ENCODE measurements at places on chromosomes 11 and 22.

- H3K27ac ChIP-seq: no peak overlapping the region
- H3K36me3 ChIP-seq: no peaks in the 10 kb centered on the region
- no peaks in the 10 kb centered on the region for H3K27me3 ChIP-seq
- DNase-seq: no peak
- no peaks in the 10 kb centered on the region for H3K4me1 ChIP-seq
- H3K4me3 ChIP-seq: no peak overlapping the region
These were observed 326.0 kb downstream of the RAB38 start for GRCh38 chr11:87849216-87849615.

- DNase-seq: no peak
- no peaks in the 10 kb centered on the region for H3K27me3 ChIP-seq
- H3K4me1 ChIP-seq: peaks cover 53% of the 10 kb centered on the region
- no peaks in the 10 kb centered on the region for H3K36me3 ChIP-seq
- H3K27ac ChIP-seq: no peak overlapping the region
These were observed 1.8 kb downstream of the PANX1 start for GRCh38 chr11:94130298-94131046.

GRCh38 chr11:79637219-79637618 is 196.4 kb upstream of the TENM4 start:
- H3K36me3 ChIP-seq: no peaks in the 10 kb centered on the region
- no peaks in the 10 kb centered on the region for H3K4me1 ChIP-seq
- DNase-seq: no peak
- no peak overlapping the region for H3K27ac ChIP-seq

- no peak overlapping the region for H3K27ac ChIP-seq
- peaks cover 1% of the 10 kb centered on the region for H3K4me1 ChIP-seq
- no peak for DNase-seq
- no peaks in the 10 kb centered on the region for H3K27me3 ChIP-seq
- H3K4me3 ChIP-seq: no peak overlapping the region
These were observed 62.7 kb downstream of the MCM5 start for GRCh38 chr22:35462498-35463230.

GRCh38 chr22:16844529-16844928 is 19.3 kb upstream of the XKR3 start:
- no peaks in the 10 kb centered on the region for H3K36me3 ChIP-seq
- no peak overlapping the region for H3K27ac ChIP-seq
- no peak for DNase-seq
- no peak overlapping the region for H3K4me3 ChIP-seq

Measured in common myeloid progenitor, CD34-positive (primary cell).